Vagina (tissue), 2 donors: ENCODE measurements at places on chromosomes 1 and 21. TPM values are rescaled to one million over a fixed set of nuclear protein-coding genes. Genes with fewer than 3 reads are reported as not detected.

GRCh38 chr1:77487631-77488030, 194.8 kb downstream of the ZZZ3 start:
- no peak for DNase-seq

- DNase-seq = no peak
Measured at GRCh38 chr1:107941123-107941522, 23.9 kb downstream of the VAV3 start.

- no peak for DNase-seq
Measured at GRCh38 chr1:244782056-244782455, 53.4 kb upstream of the COX20 start.

- no peak for DNase-seq
Measured at GRCh38 chr1:155889566-155889965, 21.6 kb downstream of the RIT1 start.

GRCh38 chr21:25640202-25640942, 1.3 kb downstream of the JAM2 start:
- no peak for DNase-seq

DNA sequence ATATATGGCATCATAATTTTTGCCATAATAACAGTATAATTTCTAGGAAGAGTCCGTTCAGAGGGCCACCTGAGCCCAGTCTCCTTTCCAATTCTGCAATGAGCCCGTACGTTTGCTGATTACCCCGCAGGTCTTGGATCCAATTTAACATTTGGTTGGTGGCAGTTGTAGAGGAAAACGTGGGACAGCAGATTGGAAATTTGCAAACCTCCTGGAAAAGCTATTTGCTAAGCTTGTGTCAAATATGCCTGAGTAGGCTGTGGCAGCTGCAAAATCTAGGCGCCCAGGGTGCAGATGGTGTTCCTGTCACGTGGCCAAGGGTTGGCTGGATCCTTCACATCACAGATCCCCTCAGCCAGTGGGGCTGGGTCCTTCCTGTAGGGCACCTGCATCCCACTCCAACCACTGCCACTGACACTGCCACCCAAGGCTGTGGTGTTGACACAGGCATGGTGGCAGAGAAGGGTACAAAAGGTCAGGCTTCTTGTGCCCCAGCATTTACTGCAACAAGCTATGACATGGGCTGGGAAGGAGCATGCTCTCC, 174.8 kb upstream of the SYT6 start:
- DNase-seq = no peak

GRCh38 chr1:67572594-67573221, 112.3 kb upstream of the GADD45A start:
- no peak for DNase-seq

GRCh38 chr1:111142356-111142975, 2.4 kb downstream of the CEPT1 start:
- DNase-seq = no peak

- DNase-seq = no peak
Measured at GRCh38 chr1:198417039-198417438, 123.4 kb downstream of the ATP6V1G3 start.

GRCh38 chr1:244100704-244101453, 49.8 kb downstream of the ZBTB18 start:
- no peak for DNase-seq

GRCh38 chr1:225559326-225559725, 93.6 kb downstream of the ENAH start:
- no peak for DNase-seq

- no peak for DNase-seq
Measured at GRCh38 chr1:171805395-171806115, 24.1 kb downstream of the METTL13 start.

DNA sequence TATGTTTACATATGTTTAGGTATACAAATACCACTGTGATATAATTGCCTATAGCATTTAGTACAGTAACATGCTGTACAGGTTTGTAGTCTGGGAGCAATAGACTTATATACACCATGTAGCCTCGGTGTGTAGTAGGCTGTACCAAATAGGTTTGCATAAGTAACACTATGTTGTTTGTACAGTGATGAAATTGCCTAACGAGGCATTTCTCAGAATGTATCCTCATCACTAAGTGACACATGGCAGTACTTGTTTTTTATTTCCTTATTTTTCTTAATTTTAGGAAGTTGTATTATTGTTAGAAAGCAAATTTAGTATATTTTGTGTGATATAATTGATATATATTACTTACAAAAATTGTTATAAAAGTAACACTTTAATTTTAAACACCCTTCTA, 840.9 kb downstream of the LTN1 start:
- DNase-seq = no peak

- DNase-seq = no peak
Measured at GRCh38 chr1:36128905-36129206, 3.8 kb upstream of the COL8A2 start.

- no peak for DNase-seq
Measured at GRCh38 chr1:1538334-1538733, 2.1 kb downstream of the TMEM240 start.

DNA sequence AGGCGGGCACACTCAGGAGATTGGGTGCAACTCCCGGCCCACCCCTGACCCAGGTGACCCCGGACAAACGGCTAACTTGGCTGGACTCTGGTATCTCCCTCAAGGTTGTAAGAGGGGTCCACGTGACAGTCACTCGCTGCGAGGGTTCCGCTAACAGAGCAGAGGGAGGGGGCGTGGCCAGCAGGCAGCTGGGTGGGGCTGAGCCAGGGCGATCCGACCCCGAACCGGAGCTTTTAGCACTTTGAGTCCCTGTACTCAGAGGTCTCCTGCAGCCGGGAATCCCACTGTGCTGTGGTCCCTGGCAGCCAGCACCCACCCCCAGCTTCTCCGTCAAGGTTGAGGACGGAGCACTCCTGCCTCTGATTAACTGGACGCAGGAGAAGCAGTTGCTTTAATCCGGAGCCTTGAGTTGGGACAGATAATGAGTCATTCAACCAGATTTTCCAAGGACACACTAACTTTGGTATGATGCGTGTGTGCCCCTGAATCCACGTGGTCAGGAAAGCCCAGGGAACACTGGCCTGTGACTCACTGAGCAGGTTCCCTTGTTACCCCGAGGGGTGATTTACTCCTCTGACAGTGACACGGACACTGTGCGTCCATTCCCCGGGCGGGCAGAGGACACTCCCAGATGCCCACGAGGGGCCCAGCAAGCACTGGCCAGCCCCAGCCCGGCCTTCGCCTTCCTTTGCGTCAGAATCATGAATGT, 16.8 kb downstream of the TRPM2 start:
- no peak for DNase-seq

- no peak for DNase-seq
Measured at GRCh38 chr1:8674481-8674880, 143.0 kb downstream of the RERE start.

GRCh38 chr1:160789702-160790611, 6.0 kb upstream of the LY9 start:
- DNase-seq = no peak

DNA sequence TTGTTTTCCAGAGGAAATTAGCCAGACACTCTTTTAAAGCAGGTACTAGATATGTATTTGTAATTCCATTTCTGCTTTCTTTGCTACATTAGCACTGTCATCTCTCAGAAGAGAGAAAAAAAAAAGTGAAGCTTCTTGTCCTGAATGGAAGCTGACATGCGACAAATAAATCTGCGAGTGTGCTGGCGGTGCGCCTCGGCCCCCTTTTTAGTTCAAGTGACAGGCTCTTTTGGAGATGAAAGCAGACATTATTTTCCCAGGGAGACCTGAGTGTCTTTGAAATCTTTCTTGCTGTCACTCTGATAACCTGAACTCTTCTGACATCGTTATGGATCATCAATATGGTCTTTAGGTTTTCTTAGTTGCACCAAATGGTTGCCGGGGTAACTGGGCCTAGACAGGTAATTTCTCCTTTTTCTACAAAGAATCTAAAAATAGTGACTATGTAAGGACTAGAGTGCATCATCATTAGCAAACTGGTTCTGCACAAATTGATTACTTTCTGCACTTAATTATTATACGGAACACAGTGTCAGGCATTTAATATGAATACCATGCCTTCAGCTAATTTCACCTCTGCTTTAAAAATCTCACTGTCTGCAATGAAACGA, 478.6 kb downstream of the PCP4 start:
- DNase-seq = no peak

SPRR5 gene
- total RNA-seq = not detected

FCRLB gene
- not detected for total RNA-seq

KCNN3 gene
- 7.4 TPM for total RNA-seq
